GM12864 (cell line): ENCODE measurements at places on chromosomes 3 and 15.

GRCh38 chr15:60352525-60352924, 45.3 kb downstream of the ANXA2 start:
- DNase-seq = no peak

DNA sequence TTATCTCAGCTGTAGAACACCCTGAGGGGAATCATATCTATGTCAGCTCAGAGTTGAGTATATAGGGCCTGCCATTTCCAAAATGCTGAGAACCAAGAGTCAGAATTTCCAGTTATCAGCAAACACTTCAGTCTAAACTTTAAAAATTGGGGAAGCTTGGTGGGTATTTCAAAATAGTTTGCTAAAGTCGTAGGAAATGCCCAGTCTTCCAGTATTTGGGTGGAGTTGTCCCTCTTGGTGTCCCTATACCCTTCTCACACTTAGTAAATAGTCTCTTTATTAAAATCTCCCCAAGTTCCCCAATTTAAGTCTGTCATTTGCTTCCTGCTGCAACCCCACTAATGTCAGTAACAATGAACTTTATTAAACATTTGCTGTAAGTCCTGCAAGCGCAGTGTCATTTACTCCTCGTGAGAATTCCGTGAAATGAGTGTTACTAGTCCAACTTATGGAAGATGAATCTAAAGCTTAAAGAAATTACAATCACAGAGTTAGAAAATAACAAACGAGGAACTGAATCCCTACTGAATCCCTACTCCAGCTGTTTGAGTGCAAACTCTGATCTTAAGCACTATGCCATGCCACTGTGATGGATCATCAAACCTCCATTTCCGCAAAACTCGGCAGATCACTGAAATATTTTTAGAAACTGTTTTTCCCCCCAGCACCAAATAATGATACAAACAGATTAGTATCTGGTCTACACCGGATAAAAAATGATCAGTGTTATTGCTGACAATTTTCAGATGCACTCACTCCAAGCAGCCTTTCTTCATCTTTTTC, 341.7 kb upstream of the PROK2 start:
- DNase-seq = no peak

DNA sequence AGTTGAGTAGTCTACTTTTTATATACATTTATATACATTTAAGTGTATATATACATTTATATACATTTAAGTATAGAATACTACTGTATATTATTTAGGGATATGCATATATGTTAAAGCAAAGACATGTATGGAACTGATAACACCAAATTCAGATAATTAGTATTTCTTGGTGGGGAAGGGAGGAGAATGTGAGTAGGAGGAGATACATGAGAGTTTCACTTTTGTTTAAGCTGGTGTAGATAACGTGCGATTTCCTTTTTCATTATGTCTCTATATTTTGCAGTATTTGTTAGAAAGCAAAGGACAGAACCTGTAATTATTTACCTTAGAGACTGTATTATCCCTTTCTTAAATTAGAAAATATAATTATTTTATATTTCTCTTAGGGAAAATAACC, 16.6 kb upstream of the NIT2 start:
- DNase-seq = no peak

GRCh38 chr15:48871542-48871941, 6.4 kb upstream of the EID1 start:
- no peak for DNase-seq

GRCh38 chr3:124372775-124373174, 357.5 kb upstream of the UMPS start:
- DNase-seq = no peak

DNA sequence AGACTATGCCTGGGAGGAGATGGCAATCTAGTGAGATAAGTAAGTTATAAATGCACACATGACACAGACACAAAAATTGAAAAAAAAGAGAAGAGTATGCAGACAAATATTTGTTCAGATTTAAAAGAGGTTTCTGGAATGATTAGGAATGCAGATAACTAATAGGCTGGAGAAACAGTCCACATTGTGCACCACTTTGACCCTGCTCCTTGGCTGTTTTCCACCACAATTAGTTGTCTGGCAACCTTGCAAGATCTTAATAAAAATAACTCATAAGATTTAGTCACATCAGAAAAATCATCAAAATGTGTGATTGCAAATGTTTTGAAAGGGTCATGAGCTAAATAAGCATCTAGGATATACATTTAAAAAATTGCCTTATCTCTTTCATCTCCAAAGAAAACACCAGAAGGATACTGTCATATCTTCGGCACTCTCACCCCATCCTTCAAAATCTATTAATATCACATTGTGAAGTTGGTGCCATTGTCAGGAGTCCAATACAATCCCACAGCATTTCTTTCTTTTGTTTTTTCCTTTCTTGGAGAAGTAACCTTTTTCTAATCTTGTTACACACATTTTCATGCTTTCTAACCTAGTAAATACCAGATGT, 153.7 kb upstream of the KCNMB2 start:
- DNase-seq = no peak

GRCh38 chr15:34726406-34727100, 28.2 kb downstream of the GJD2 start:
- no peak for DNase-seq

- peak; percentile 37 for DNase-seq
Measured at GRCh38 chr3:148309390-148310035, 388.2 kb upstream of the AGTR1 start.

GRCh38 chr3:140822401-140823047, 119.1 kb upstream of the SLC25A36 start:
- DNase-seq = no peak

- DNase-seq = no peak
Measured at GRCh38 chr15:68818769-68819494, 1.8 kb downstream of the ANP32A start.

- no peak for DNase-seq
Measured at GRCh38 chr3:172702256-172702655, 8.6 kb downstream of the NCEH1 start.

GRCh38 chr15:60376677-60377095, 21.1 kb downstream of the ANXA2 start:
- DNase-seq = no peak

DNA sequence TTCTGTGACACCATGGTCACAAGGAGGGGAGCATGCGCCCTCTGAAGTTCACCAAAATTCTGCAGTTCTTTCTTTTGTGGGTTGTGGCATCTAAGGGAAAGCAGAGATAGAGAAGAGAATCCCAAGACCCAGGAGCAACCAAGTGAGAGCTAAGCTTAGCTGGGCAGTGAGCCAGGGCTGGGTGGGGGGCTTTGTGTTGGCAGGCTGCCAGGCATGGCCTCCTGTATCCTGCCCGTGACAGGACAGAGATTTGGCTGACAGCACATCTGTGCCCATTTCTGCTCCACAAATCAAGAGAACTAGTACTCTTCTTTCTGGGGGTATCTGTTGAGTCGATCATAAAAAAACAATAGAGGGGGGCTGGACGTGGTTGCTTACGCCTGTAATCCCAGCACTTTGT, 66.2 kb downstream of the NMNAT3 start:
- DNase-seq = no peak

GRCh38 chr15:85704720-85705429, 89.8 kb downstream of the KLHL25 start:
- DNase-seq = no peak

DNA sequence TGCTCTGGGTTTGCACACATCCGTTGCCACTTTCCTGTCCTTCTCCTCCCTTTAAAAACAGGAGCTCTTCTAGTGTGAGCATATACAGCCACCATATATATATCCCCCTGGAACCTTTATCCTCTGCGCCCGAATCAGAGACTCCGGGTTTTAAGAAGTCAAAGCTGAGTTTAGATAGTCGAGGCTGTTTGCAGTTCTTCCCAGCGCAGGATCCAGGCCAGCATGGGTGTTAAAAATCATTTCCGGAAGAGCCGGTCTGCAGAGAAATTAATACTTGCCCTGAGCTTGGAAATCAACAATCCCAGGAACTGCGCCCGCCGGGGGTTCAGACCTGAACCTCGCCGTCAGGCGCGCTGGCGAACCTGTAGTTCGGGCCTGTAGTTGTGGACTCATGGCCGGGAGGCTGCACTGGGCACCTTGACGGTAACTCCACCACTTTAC, 2.3 kb downstream of the SHOX2 start:
- no peak for DNase-seq

- no peak for DNase-seq
Measured at GRCh38 chr3:51879937-51880336, 4.5 kb upstream of the IQCF5 start.

- DNase-seq = no peak
Measured at GRCh38 chr3:165854696-165855095, 17.5 kb upstream of the BCHE start.

GRCh38 chr15:23050708-23051107, 11.3 kb upstream of the TUBGCP5 start:
- DNase-seq = no peak

DNA sequence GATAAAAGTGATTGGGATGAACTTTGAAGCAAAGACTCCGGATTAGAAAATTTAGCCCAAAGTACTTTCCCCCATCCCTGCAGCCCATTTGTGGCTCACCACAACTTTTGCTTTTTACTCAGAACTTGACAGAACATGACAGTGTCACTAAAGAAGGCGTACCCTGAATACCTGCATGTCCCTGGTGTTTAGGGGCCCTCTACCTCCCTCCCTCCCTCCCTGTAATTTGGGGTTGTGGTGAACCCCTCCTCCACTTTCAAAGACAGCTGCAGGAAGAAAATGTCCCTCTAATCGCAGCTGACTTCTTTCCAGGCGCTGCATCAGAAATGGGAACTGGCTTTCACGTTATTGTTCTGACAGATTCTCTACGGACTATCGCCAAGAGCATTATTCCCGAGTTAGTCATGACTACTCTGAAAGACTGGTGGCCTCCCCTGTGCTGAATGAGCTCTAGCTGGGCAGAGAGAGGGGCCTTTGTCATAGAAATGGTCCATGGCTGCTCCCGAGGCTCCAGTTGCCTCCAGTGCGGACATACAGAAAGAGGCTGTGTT, 93.2 kb upstream of the ARHGEF3 start:
- DNase-seq = peak; percentile 19

DNA sequence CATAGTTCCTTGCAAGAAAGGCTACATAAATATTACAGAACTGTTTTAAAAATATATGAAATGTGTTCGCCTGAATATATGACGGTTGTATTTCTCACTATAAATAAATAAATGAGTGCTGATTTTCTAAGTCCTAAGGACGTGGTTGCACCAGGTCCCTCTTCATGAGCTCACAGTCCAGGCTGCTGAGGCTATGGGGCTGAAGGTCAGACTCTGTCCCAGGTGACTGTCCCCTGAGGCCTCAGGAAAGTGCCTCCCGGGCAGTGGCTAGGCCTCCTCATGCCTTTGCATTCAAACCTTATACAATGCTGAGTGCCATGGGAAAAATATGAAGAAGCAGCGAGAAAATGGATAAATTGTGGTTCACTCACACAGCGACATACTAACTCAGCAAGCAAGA, 43.5 kb upstream of the SSR3 start:
- no peak for DNase-seq

DNA sequence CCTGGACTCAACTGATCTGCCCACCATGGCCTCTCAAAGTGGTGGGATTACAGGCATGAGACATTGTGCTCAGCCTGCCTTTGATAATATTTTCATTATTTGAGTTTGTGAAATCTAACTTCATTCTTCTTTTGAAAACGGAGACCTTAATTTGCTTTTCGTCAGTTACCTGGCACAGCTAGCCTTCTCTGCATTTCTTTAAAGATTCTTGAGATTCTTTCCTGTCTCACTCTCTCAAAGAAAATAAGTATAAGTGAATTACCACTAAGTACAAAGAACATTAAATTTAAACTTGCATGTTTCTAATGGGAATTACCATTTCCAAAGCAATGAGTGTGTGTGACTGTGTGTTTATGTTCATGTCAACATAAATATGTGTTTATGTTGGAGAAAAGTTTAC, 187.9 kb downstream of the NFKBIZ start:
- DNase-seq = no peak

GRCh38 chr15:58357529-58358476, 74.0 kb upstream of the LIPC start:
- DNase-seq = no peak

- DNase-seq = no peak
Measured at GRCh38 chr3:188683032-188683521, 488.7 kb upstream of the TPRG1 start.

GRCh38 chr3:195440379-195440778, 2.4 kb downstream of the ACAP2 start:
- no peak for DNase-seq

DNA sequence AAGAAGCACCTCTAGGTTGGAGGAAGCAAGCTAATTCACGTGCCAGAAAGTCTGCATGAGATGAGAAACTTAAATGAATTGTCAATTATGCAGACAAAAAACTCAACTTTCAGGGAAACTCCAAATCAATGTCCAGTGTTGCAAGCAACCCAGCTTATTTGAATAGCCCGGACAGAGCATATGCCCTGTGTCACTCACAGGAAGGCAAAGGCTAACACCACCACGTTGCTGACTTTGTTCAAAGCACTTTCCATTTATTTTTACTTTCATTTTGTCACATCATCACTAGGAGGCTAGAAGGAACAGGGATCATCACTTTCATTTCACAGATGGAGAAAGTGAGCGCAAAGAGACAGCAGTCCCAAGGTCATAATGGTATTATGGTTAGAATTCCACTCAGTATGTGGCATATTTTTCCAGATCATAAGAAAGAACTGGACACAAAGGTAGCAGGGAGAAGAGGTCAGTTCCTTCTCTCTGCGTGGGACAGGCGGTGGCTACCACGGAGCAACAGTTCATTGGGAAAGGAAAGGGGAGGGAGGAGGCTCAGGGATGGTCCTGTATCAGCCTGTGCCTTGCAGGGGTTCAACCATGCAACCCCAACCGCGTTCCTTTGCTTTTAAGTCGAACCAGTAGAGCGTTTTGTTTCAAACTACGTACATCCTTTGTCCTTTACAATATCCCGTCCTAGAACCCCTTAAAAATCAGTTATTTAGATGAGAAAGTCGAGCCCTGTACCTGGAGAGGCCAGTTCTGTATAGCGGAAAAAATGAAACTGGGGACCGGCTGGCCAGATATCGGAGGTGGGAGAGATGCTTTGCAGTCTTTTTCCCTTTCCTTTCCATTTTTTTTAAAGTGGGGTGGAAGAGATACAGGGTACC, 1.1 kb downstream of the HEG1 start:
- DNase-seq = peak; percentile 45

GRCh38 chr3:16280671-16281070, 15.7 kb downstream of the OXNAD1 start:
- no peak for DNase-seq

DNA sequence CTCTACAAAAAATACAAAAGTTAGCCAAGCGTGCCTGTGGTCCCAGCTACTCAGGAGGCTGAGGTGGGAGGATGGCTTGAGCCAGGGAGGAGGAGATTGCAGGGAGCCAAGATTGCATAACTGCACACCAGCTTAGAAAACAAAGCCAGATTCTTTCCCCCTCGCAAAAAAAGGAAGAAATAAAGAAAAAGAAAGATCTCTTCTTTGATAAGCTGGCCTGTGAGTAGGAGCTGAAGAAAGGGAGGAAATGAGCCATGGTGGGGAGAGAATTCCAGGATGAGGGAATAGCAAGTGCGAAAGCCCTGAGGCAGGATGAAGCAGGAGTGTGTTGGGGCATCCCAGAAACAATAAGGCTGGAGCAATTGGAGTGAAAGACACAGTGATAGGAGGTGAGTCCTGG, 24.5 kb upstream of the TOP2B start:
- DNase-seq = no peak
